Inflammatory macrophage (primary cell): ENCODE measurements at places on chromosomes 6 and 20.

GRCh38 chr20:62350098-62350628 lies 16.9 kb downstream of the LAMA5 start:
- DNase-seq: no peak

GRCh38 chr6:87661503-87661902 lies 40.5 kb downstream of the AKIRIN2 start:
- DNase-seq: no peak

DNA sequence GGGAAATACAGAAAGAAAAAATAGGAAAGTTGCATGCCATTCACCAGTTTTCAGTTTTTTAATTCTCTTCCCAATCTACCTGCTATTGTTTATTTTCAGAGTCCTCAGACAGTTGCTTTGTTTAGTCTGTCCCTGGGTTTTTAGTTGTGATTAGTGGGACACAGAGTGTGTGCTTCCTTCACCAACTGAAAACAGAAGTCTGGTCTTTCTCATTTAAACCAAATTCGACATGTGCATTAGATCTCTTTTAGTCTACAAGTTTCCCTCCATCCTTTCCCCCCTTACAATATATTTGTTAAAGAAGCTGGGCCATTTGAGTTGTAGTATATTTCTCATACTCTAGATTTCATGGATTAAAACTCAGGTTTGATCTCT lies 58.7 kb upstream of the STMND1 start:
- no peak for DNase-seq

GRCh38 chr6:56951049-56951831 lies 3.7 kb upstream of the BEND6 start:
- DNase-seq: no peak

GRCh38 chr6:34718976-34719375 lies 22.4 kb upstream of the ILRUN start:
- no peak for DNase-seq

DNA sequence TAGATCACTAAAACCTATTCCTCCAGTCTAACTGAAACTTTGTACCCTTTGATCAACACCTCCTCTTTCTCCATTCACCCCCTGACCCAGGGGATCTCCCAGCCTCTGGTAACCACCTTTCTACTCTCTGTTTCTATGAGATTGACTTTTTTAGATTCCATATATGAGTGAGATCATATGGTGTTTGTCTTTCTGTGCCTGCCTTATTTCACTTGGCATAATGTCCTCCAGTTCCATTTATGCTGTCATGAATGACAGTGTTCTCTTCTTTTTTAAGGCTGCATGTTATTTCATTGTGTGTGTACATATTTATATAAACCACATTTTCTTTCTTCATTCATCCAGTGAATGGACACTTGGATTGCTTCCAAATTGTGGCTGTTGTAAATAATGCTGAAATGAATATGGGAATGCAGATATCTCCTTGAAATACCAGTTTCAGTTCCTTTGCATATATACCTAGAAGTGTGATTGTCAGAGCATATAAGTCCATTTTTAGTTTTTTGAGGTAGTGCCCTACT lies 57.7 kb downstream of the DHX35 start:
- DNase-seq: no peak

DNA sequence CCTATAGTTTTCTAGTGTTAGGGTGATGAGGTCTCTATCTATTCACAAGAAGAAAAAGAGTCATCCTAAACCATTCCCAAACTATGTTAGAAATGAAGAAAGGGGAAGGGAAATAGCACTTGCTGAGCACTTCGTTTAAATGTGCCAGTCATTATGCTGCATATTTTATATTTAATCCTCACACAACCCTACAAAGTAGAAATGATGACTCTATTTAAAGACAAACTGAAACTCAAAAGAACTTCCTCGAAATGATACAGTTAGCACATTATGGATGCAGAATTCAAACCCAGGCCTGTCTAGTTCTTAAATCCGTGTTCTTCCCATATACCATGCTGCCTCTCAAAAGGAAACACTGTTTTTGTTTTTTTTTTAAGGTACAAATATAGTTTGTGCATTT lies 174.6 kb downstream of the GMPR start:
- DNase-seq: no peak

DNA sequence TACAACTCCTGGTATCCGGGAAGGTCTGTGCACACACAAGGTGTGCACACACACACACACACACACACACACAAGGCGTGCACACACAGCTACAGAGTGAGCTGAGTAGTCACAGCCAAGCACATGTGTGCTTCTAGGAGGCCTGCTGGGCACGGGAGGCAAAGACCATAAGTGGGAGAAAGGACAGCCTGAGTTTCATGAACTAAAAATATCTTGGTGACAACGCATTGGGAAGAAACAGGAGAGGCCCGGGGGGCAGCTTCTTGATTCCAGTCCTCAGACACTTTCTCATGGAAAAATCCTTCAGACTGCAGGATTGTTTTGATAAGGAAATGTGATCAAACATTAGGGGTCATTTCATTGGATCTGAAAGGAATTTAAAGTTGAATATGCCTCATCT lies 2.6 kb downstream of the TRAF3IP2 start:
- DNase-seq: peak; percentile 12
